RWPE1 (cell line): ENCODE measurements at places on chromosomes 7 and 10.
A peak's percentile ranks its signal among the peaks of the same experiment; 100 is the strongest.

DNA sequence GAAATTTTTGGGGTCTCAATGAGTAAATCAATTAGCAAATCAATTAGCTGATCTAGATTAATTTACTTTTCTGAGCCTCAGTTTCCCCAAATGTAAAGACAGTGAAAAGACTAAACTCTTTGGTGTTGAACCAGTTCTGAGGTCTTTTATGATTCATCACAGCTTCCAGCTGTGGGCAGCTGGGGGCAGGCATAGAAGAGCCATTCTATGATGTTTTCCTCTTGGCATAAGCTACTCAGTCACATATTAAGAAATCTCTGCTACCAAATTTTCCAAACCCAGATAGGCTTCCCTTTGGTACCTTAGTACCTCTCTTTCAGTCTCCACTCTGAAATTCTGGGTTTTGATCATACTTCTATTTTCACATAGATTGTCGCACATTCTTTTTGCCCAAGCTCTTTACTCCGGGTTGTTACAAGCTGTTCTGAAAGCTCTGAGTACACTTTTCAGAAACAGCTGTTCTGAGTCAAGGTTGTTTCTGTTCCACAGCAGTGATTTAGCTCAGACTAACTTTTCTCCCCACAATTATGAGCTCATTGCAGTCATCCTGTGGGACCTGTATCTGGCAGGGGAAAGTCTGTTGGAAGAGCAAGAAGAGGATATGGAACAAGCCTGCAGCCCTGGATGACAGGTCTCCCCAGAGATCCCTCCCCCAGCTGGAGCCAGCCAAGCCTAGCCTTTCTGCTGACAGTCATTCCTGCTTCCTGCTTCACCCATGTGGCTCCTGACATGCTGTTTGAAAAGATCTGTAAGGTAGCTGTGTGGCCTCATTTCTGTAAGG is 599.6 kb upstream of the GHITM start:
- DNase-seq, result no peak

- no peak for DNase-seq
These were observed 4.4 kb upstream of the GSTK1 start for GRCh38 chr7:143258831-143259230.

DNA sequence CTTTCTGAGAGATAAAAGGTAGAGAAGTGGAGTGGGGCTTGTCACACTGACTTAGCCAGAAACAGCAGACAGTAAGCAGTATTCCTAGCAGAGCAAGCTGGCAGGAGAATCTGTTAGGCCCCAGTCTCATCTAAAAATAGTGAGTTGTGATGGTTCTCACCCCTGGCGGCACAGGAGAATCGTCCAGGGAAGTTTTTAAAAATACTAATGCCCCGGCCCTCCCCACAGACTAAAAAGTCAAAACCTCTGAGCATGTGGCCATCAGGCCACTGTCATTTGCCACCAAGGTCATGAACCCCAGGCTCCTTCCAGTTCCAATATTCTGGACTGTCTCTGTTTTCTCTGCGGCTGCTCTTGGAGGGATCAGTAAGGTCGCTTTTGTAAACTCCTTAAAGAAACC is 34.0 kb downstream of the LYZL1 start:
- DNase-seq, result no peak

DNA sequence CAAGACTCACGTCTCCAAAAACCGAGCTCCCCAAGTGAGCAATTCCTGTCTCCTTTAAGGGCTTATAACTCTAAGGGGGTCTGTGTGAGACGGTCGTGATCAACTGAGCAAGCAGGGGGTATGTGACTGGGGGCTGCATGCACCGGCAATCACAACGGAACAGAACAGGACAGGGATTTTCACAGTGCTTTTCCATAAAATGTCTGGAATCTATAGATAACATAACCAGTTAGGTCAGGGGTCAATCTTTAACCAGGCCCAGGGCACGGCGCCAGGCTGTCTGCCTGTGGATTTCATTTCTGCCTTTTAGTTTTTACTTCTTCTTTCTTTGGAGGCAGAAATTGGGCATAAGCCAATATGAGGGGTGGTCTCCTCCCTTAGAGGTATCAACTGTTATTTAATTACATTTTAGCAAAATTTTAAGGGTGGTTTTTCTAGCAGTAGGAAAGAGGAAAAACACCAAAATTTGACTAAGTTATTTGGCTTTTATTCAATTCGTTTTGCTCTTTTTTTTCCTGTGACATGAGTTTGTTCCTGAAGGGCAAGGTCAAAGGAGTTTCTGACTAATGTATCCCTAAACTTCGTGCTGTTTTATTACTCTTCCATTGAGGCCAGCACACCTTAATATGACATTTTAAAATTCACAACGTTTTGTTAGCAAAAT is 121.4 kb upstream of the SEC61G start:
- DNase-seq, result no peak

- no peak for DNase-seq
These were observed 19.6 kb upstream of the NFKB2 start for GRCh38 chr10:102375867-102376266.

- DNase-seq, result peak; percentile 30
These were observed 178.4 kb upstream of the TARP start for GRCh38 chr7:38451840-38452239.
